Regular cardiac myocyte (primary cell): ENCODE measurements at places on chromosomes 6 and 20. TPM values are rescaled to one million over a fixed set of nuclear protein-coding genes. Genes with fewer than 3 reads are reported as not detected.

IL17F gene
- total RNA-seq: not detected in 2 replicates

KCNK16 gene
- total RNA-seq: not detected in 2 replicates

EGFL8 gene
- total RNA-seq: 0.58 and 1.4 TPM in 2 replicates

KCNQ5 gene
- total RNA-seq: 5.1 and 7.9 TPM in 2 replicates

NMBR gene
- total RNA-seq: under 0.01 and 0.28 TPM in 2 replicates

SULF2 gene
- 3.5 and 19.4 TPM in 2 replicates for total RNA-seq

VWA7 gene
- total RNA-seq: under 0.01 TPM in 1 of 2 replicates, not detected in the other

SLC17A1 gene
- not detected in 2 replicates for total RNA-seq

GABRR1 gene
- total RNA-seq: not detected in 2 replicates
